Putamen (tissue), 1 donor: ENCODE measurements at places on chromosomes 4 and X.

- no peak for DNase-seq
These were observed 615.3 kb upstream of the SLIT2 start for GRCh38 chr4:19636451-19636850.

DNA sequence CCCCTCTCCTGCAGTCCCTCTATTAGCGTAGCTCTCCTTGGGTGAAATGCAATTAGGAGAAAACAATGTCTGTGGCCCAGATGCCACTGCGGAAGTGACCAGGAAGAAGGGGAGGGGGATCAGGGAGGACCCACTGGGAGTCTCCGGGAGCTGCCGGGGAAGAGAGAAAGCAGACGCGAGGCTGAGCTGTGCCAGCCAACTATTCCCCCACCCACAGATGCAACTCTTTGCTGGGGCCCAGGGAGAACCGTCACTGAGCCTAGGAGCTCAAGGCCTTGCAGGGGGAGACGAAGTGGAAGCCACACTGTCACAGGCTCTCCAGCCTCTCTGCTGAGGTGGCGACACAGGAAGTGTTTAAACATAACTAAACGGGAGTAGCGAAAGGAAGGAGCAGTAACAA is 149.2 kb downstream of the BCOR start:
- no peak for DNase-seq

DNA sequence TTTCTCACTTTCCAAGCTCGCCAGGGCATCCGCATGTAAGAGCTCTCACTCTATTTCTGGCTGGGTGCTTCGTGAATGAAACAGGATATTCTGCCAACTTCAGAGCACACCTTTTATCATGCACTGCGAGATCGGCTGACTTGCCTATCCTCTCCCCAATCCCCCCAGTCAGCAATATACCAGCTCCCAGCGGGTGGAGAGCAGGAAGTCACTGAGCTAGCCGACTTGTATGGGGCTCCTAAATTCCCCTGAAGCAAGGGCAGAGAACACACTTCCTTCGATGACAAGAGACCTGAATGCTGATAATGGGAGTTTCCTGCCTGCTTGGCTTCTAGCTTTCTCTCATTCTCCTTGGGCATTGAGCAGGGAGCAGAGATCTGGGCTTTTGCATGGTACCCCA is 33.8 kb upstream of the MAMLD1 start:
- no peak for DNase-seq

DNA sequence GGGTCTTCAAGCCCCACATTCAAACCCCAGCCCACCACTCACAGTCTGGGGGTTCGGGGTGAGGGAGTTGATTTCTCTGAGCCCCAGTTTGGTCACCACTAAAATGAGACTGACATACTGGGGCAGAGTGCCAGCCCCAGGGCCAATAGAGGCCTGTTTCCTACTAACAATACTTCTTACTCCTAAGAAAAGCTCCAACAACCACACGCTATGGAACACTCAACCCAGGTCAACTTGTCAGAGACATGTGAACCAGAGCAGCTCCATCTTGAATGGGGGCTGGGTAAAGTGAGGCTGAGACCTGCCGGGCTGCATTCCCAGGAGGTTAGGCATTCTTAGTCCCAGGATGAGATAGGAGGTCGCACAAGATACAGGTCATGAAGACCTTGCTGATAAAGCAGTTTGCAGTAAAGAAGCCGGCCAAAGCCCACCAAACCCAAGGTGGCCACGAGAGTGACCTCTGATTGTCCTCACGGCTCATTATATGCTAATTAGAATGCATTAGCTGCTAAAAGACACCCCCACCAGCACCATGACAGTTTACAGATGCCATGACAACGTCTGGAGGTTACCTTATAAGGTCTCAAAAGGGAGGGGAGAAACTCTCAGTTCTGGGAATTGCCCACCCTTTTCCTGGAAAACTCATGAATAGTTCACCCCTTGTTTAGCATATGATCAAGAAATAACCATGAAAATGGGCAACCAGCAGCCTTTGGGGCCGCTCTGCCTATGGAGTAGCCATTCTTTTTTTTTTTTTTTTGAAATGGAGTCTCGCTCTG is 26.6 kb upstream of the HTRA3 start:
- no peak for DNase-seq

DNA sequence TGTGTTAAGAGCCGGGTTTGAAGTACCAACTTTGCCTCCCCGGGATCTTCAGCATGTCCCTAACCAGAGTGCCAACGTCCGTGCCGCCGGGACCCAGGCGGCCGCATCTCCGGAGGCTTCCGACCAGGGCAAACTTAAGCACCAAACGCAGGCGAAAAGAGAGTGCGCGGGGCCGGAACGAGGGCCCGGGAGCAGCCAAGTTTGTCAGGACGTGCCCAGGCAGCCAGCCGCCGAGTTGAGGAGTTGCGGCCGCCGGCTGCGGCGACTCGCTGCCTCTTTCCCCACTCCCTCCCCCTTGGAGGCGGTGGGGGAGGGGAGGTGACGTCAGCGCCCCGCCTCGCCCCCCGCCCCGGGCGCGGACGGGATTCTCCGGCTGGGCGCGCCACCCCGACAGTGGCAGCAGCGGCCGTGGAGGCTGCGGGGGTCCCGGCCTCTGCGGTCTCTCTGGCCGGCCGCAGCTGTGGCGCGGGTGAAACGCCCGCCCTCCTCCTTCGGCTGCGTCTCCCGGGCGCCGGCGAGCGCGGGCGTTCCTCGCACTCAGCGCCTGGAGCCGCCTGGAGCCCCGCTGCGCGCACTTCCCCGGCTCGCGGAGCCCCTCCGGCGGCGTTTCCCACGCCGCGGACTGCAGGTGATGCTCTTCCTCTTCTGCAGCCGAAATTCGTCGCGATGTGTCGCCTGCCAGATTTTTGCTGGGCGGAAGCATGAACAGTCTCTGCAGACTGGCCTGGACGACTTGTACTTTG is 2.9 kb upstream of the FAT1 start:
- DNase-seq = peak; percentile 37

- no peak for DNase-seq
These were observed 13.8 kb downstream of the ARAP2 start for GRCh38 chr4:36230534-36230933.

GRCh38 chrX:53716328-53717088 is 30.0 kb upstream of the HUWE1 start:
- DNase-seq = no peak

- no peak for DNase-seq
These were observed 451.1 kb downstream of the ARAP2 start for GRCh38 chr4:35793045-35793722.

- DNase-seq = no peak
These were observed 52.4 kb upstream of the MMAA start for GRCh38 chr4:145566768-145567167.

DNA sequence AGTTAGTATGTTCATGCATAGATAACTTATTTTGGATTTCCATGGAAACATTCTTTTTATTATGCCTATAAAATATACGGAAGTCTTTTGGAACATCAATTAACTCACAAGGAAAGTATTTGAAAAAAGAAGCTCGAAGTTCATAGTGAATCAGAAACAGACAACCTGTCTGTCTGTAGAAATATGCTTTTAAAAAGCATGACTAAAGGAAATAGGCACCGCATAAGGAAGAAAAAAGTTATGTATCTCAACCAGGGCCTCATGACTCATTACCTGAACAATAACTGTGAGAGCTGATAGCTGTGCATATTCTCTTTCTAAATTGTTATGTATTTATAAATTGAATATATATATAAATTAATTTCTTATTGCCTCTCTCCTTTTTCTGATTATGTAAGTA is 324.1 kb downstream of the TLL1 start:
- DNase-seq = no peak

DNA sequence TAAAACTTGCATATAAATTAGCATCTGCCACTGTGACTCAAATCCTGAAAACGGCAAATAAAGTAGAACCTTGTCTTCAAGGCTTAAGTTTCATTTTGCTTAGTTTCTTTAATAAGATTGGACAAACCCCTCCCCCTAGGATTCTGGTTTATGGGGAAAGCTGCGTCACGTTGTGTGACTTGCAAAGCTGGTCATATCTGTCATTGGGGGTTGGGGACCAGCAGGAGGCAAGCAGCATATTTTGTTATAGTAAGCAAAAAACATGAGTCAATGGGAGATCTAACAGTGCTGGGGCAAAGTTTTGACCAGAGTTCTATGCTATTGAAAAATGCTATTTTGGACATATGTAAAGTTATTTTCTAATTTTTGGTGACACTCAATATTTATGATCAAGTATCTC is 407.3 kb downstream of the PCDH18 start:
- DNase-seq = no peak

- DNase-seq = no peak
These were observed 175.4 kb upstream of the PSAPL1 start for GRCh38 chr4:7610022-7610670.

DNA sequence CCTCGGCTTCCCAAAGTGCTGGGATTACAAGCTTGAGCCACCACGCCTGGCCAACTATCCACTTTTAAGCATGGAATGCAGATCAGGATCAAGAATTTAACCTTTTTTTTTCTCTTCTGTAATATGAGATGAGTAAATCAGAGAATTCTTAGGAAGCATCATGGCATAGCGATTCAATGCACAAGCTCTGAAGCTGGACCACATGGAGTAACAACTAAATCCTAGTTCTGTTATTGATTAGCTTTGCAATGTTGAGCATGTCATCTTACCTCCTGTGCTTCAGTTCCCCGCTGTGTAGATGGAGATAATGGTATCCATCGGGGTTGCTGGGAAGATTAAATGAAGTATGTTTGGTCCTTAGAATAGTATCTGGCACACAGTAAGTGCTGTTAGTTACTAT is 1.9 kb upstream of the SNX25 start:
- DNase-seq = no peak

DNA sequence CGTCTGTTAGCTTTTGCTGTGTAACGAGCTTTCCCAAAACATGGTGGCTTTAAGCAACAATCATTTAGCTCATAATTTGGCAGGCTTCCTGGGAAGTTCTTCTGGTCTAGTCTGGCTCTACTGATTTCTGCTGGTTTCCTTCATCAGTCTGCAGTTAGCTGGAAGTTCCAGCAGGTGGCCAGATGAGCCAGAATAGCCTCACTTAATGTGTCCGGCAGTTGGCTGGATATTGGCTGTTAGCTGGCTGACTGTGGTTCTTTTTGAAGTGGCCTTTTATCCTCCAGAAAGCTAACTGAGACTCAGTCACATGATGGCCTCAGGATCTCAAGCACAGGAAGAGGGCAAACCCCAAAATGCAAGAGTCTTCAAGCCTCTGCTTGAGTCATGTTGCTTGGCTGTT is 34.9 kb downstream of the FTHL17 start:
- peak; percentile 0 for DNase-seq
